Body of pancreas (tissue), 4 donors: ENCODE measurements at places on chromosomes 5 and 9.
A peak's percentile ranks its signal among the peaks of the same experiment; 100 is the strongest.

- no peak for DNase-seq
These were observed 82.1 kb downstream of the PIK3R1 start for GRCh38 chr5:68297656-68298055.

GRCh38 chr9:89695441-89695891 lies 90.7 kb downstream of the GADD45G start:
- no peak for DNase-seq

- DNase-seq, result no peak
These were observed 219.2 kb downstream of the AGTPBP1 start for GRCh38 chr9:85522459-85523092.

GRCh38 chr9:121735793-121736770 lies 84.6 kb downstream of the DAB2IP start:
- DNase-seq, result peak; percentile 85

GRCh38 chr5:56638768-56639238 lies 176.5 kb upstream of the MAP3K1 start:
- no peak for DNase-seq

GRCh38 chr5:113075019-113075418 lies 98.4 kb downstream of the DCP2 start:
- no peak for DNase-seq

DNA sequence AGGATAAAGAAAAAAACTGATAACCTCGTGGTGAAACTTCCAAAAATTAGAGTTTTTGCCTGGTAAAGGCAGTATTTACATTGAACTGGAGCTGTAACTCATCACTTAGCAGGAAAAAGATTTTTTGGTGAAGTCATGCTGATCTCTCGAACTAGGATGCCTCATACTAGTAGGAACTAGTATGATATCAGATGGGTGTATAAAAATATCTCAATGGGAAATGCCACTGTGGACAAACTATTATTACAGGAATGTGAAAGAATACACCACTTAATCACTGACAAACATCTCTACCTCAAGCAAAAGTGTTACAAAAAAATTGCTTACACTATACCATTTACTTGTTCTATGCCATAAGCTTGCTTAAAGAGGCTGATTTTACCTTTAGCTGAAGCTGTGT lies 28.4 kb downstream of the RFX3 start:
- no peak for DNase-seq

GRCh38 chr9:83583151-83584014 lies 39.6 kb upstream of the IDNK start:
- peak; percentile 62 for DNase-seq

DNA sequence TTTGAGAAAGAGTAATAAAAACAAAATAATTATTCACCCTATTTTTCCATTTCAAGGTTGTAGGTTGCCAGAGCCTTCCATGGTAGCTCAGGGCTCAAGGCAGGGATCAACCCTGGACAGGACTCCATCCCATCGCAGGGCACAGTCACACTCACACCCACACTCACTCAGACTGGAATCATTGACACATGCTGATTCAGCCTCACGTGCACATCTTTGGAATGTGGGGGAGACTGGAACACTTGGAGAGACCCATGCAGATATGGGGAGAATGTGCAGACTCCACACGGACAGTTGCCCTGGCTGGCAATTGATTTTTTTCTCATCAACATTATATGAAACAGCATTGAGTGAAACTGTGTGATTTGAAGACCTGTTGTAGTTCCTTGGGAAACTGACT lies 234.1 kb downstream of the ADGRV1 start:
- DNase-seq, result no peak

- no peak for DNase-seq
These were observed 75.9 kb upstream of the NR3C1 start for GRCh38 chr5:143479394-143479793.
